Stimulated activated CD4-positive, alpha-beta T cell treated with anti-CD3 and anti-CD28 coated beads, TNF-alpha, amount 100 ng/mL, for 24 hours (primary cell): ENCODE measurements at places on chromosomes 2 and 18.

DNA sequence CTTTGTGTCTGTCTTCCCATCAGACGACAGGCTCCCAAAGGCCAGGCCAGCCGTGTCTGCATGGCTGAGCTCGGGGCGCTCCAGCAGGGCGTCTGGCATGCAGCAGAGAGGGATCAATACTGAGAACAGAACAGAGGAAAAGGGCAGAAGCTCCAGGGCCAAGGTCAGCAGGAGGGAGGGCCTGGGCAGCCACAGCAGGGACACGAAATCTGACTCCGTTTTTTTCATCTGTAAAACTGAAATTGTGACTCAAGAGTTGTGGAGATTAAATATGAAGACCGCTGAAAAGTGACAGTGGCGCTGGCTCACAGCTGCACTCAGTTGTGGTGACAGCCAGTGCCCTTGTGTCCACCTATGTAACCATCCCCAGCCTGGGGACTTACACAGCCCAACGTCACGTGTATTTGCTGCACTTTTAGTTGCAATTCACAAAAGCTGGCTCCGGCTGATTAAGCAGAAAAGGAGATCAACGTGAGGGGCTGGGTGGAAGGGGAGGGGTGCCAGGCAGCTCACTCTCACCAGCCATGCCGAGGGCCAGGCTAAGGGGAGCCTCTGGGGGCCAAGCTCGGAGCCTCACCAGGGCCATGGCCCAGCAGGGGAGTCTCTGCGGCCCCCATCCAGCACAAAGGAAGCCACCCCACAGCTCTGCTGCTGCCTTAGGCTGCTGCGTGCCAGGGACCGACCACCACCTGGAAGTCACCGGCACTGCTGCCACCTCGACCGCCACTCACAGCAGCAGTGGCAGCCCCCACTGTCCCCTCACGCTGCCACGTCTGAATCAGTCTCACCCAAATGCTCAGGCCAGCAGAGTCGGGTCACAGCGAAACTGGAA, 74.7 kb downstream of the EIPR1 start:
- no peak for DNase-seq

DNA sequence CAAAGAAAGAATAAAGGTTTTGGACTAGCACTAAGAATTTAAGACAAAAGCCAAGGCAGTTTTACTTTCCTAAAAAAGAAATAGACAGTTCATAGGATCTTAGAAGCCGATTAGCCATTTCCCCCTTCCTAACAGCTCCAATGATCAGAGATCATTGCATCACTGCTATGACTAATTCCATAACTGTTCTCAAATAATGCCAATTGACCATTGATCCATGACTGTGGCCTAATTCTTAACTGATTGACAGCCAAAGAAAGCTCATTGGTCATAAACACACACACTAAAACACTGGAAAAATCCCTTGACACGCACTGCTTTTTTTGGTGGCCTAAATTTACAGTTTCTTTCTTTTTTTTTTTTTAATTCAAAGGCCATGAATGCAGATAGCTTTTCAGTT, 345.0 kb upstream of the ACVR2A start:
- no peak for DNase-seq

- DNase-seq = no peak
Measured at GRCh38 chr2:60385648-60386047, 167.8 kb downstream of the BCL11A start.

GRCh38 chr18:22628795-22629510, 211.2 kb upstream of the CTAGE1 start:
- no peak for DNase-seq

DNA sequence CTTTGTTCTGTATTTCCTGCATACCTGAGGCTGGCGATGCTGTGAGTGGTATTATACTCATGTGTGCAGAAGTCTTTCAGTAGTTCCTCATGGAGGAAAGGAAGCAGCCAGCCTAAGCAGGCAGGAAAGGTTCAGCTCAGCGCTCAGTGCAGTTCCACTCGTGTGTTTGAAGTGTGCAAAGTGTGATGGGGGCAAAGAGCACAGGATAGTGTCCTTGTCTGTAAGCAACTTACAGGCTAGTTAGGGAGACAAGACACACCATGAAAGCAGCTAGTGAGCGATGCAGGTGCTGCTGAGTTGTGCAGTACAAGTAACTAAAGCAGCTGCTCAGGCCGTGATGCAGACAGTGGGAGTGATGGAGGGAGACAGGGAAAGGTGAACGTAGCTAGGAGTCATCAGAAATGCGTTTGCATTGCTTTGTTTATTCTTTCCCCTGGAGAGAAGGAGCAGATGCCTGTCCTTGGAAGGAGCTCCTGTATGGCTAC, 146.2 kb downstream of the LDLRAD4 start:
- DNase-seq = no peak

- no peak for DNase-seq
Measured at GRCh38 chr2:8515864-8516533, 165.9 kb upstream of the ID2 start.

GRCh38 chr2:31946838-31947237, 64.0 kb downstream of the MEMO1 start:
- DNase-seq = no peak

GRCh38 chr2:16053437-16054257, 113.3 kb downstream of the MYCN start:
- DNase-seq = no peak

DNA sequence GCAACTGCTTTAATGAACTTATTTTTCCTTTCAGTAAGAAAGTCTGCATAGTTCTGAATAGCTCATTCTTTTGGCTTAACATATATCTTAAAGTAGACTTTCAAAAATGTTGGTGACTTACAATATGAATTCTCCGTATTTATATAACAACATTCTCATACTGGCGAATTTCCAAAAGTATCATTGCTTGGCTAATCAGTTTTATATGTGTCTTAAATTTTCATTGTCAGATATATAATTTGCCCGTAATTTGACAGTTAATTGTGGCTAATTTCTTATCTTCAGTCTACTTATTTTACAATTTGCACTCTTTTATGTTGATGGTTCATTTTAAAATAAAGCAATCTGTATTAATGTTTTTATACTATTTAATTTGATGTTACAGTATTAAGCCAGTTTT, 144.9 kb downstream of the ATP9B start:
- no peak for DNase-seq
